Peyer's patch (tissue), 4 donors: ENCODE measurements at places on chromosomes 3 and 15.
A peak's percentile ranks its signal among the peaks of the same experiment; 100 is the strongest.

DNA sequence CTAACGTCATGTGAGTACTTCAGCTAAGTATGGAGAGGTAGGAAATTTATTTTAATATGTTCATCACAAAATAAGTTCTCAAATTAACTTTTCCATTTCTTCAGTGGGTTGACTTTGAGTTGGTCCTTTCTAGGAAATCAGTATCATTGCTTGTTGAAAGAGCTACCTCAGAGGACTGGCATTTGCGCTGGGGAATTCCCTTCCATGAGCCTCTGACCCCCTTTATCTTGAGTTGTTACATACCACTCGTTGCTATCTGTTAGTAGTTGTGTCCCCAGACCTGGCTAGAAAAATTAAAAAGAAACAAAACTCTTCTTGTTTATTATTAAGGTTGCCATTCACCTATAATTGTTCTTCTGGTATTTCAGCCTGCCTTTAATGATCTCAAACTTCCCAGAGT lies 96.8 kb upstream of the ROBO2 start:
- no peak for DNase-seq

DNA sequence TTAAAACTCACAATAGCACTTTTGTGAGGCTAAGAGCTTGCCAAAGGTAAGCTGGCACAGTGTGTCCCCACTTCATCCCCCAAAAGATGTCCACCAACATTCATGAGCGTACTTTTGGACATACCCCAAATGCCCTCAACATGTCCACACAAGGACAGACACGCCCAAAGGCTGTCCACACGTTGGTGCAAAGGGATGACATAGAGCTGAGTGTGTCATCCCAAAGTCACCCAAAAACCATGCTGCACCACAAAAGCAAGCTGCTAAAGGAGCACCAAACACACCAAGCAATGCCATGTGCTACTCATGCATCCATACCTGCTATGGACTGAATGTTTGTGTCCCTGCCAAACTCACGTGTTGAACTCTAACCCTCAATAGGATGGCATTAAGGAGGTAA lies 57.9 kb downstream of the KLF13 start:
- DNase-seq: peak; percentile 36

DNA sequence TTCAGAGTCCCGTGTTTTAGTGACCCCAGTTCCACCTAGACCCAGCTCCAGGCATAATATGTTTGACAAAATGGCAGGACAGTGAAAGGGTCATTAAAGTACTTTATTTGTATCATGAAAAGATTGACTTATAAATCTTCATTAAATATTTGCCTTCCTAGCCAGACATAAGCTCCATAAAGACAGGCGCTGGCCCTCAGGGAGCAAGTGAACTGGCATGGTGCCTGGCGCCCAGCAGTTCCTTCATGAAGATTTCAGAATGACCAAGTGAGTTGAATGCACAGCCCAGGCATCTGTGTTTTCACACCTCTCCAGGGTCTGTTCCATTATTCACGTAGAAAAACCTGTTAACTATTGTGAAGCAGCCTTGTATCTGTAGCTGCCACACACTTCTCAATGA lies 166.2 kb downstream of the GAP43 start:
- DNase-seq: no peak

- DNase-seq: no peak
Observed at GRCh38 chr3:10975695-10976234, 16.8 kb upstream of the SLC6A1 start.

- DNase-seq: no peak
Observed at GRCh38 chr15:88714782-88715372, 76.1 kb downstream of the ISG20 start.

- no peak for DNase-seq
Observed at GRCh38 chr3:87069971-87070370, 79.0 kb upstream of the VGLL3 start.

GRCh38 chr15:76903251-76903681 lies 1.9 kb downstream of the SCAPER start:
- no peak for DNase-seq

DNA sequence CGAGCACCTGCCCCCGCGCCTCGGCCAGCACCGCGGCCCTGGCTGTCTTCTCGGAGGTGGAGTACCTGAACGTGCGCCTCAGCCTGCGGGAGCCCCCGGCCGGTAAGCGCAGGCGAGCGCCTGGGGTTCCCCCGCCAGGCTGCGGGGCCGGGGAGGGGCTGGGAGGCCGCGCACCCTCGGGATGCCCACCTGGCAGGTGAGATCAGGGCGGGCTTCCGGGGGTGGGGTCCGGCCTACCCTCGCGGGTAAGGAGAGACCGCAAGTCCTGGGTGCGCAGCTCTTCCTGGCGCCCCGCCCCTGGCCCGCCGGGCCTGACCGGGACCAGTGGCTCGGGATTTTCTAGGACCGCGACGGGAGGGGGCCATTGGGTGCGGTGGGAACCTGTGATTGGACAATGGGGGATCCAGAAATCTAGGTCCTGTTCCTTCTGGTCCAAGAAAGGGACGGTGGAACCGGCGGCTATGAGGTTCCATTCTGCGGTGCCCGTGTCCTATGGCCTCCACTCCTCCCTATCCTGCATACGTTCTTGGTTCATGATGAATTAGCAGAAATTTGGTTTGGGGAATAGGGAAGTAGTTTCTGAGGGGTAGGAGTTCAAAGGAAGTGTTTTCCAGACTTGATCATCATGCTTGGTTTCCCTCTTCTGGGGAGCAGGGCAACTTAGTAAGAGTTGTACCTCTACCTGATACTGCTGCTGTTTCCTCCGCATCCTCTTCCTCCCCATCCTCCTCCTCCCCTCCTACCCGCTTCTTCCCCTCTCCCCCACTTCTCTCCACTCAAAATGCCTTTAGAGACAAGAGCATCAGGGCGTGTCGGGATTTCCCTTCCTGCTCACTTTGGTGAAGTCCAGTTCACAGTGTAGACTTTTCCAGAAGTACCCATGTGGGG lies 808 bp downstream of the ARRDC4 start:
- peak; percentile 19 for DNase-seq

DNA sequence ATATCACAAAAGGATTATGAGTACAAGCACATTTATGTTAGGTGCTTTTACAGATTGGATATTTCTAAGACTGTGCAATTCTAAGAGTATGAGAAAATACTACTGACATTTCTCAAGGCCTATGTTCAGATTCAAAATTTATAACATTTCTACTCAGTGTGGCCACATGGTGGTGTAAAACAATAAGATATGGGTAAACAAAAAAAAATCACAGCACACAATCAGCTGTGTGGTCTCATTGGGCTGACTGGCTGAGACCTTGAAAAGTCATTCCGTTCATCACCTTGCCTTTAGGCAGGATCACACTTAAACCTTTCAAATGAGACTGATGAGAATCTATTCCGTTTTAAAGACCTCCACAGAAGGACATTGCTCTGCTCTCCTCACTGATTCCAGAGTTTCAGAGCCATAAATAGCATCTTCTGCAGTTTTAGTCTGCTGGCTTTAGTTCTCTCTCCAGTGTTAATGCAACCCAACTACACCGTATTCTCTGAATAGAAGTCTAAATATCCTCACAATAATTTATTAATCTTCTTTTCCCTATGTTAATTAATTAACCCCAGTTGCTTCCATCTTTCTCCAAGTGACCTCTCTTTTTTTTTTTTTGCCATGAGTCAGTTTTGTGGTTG lies 158.2 kb downstream of the SPATA16 start:
- DNase-seq: no peak

DNA sequence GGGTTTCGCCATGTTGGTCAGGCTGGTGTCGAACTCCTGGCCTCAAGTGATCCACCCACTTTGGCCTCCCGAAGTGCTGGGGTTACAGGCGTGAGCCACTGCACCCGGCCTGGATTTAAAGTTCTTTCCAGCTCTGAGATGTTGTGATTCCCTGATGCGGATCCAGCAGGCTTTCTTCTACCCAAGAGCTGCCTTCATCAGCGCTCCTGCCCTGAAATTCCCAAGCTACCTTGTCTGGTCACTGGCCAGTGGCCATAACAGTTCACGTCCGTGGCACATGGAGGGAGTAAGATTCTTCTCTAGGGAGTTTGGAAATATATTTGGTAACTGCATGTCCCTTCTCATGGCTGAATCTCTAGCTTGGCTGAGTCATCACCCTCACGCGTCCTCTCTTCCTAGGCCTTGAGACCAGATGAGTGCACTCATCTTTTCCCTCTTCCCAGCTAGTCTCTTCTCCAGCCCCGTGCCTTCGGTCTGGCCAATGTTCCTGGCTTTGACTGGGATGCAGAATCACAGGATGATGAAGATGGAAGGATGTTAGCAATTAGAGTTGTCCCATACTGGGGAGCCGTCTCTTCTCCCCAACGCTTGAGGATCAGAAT lies 29.8 kb upstream of the APOD start:
- DNase-seq: peak; percentile 28

DNA sequence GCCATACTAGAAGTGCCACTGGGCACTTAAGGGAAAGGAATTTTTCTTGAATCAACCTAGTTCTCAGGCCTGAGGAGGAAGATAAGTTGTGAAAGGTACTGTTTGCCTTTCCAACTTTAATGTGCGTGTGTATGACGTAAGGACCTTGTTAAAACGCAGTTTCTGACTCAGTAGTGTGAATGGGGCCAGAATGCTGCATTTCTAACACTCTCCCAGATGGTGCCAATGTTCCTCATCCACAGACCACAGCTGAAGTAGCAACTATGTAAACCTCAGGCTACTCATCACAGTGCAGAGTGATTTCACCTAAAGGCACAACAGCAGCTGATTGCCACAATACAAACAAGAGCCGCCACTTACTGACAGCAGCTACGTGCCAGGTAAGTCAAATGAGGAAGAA lies 103.6 kb downstream of the OTOL1 start:
- DNase-seq: no peak

GRCh38 chr3:102060814-102061213 lies 211.5 kb downstream of the NFKBIZ start:
- no peak for DNase-seq

DNA sequence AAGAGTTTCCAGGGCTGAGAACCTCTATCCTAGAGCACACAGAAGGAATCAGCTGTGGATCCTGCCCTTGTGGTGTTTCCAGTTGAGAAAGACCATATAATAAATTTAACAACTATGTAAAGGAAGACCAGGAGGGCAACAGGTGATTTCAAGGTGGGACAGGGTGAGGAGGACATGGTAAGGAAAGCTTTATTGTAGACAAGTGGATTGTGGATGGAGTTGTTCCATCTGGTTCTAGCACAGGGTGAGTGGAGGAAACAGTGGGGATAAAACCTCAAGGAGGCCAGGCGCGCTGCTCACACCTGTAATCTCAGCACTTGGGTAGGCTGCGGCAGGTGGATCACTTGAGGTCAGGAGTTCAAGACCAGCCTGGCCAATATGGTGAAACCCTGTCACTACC lies 17.1 kb downstream of the SIAH2 start:
- no peak for DNase-seq

DNA sequence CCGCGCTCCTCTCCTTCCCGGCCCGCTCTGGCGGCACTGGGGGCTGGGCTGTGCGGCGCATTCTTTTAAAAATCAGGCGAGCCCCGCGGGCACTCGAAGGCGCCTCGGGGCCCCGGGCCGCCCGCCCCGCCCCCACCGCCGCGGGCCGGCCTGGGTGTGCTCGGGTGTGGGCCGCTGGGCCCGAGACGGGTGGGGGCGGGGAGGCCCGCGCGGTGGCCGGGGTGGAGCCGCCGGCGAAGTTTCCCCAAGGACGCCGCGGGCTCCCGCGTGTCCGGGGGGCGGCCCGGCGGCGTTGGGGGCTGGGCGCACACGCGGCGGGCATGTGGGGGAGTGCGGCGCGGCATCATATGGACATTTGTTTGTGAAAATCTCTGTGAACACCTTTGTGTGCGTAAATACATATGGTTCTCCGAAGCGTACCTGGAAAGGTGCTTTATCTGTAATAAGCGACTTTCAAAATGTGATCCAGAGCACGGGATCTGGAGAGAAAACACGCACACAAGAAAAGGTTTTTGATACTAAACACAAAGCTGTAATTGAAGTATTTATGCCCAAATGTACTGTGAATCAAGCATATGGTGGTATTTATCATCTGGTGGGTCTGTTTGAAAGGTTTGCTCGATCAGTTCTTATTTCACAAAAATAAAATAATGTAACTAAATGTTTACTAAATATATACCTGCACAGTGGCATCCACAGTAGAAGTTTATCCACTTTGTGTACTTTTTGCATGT lies 612 bp upstream of the TBL1XR1 start:
- DNase-seq: peak; percentile 82

DNA sequence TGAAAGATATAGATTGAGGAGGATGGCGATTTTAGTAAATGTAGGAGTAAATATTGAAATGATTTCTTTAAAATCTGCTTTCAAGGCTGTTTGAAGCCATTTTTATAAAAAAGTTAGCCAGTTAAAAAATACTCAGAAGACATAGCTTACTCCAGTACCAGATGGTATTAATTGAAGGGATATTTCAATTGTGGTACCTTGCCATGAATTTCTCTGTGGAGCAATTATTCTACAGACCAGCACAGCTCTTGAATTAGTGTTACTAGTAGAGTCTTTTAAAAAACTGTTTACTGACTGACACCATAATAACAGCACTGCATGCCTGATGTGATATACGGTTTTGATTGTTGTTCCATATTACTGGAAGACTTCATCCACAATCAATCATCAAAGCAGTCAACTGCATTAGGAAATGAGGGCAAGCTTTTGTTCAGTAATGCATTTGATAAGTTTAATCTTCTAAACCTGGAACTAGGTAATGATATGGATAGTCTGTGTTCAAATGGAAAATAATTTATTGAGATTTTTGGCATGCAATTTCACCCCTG lies 106.4 kb downstream of the MFSD1 start:
- no peak for DNase-seq
